ENCODE measurements at places on chromosomes 4 and X.

DNA sequence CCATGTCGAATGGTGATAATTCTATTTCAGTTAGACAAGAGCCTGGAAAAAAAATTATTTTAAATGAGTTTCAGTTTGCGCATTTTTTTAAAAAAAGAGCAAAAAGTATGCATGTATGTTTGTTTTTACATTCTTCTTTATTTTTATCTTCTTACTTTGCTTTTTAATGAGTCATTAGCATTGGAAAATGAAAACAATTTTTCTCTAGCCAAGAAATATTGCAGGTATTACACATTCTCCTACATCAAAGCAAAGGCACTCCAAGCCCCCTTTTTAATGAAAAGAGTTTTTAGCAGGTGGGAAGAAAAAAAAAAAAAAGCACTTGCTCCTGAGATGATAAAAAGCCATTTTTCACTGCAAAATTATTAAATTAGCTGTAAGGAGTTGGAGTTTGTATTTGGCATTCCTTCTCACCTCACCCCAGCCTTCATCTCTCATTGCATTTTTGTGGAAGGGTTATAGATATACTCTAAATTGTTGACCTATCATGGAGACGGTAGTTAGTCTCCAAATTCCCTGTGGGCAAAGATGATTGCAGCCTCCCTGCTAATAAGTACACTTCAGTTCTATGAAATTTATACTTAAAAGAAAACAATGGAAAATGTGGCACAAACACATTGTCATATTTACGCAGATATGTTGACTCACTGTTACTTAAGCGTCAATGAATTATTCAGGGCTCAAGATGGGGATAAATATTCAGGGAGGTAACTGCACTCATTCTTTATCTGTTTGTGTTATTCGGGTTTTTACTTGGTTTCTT is 43.8 kb downstream of the PALLD start:
- H3K36me3 ChIP-seq: no peaks in the 10 kb centered on the region
- H3K27ac ChIP-seq: no peak overlapping the region
- DNase-seq: no peak
- H3K4me1 ChIP-seq: no peaks in the 10 kb centered on the region

DNA sequence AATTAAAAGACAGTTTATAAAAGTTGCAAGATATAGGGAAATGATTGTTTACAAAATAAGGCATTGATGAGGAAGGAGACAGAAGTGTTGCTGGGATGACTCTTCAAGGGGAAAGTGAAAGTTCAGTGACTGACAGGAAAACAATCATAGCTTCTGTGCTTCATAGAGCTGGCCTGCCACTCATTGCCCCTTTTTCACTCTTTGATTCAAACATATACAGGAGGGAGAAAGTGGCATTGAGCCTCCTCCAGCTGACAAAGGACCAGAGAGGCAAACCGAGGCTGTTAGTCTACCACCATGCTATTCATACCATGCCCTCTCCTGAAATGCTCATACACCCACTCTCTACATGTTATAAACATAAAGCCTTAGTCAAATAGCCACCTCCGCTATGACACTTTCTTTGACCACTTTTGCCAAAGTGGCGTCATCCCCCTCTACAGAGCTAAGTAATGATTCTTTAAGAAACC is 79.2 kb upstream of the ATOH1 start:
- no peak overlapping the region for H3K27ac ChIP-seq
- no peaks in the 10 kb centered on the region for H3K36me3 ChIP-seq
- peaks cover 2% of the 10 kb centered on the region for H3K4me1 ChIP-seq
- no peaks in the 10 kb centered on the region for H3K27me3 ChIP-seq
- H3K4me3 ChIP-seq: no peak overlapping the region
- no peak for DNase-seq

- no peak for DNase-seq
- no peaks in the 10 kb centered on the region for H3K36me3 ChIP-seq
- H3K27ac ChIP-seq: no peak overlapping the region
- H3K27me3 ChIP-seq: no peaks in the 10 kb centered on the region
- no peak overlapping the region for H3K4me3 ChIP-seq
These were observed 5.1 kb downstream of the PSAPL1 start for GRCh38 chr4:7429601-7430078.

- no peaks in the 10 kb centered on the region for H3K36me3 ChIP-seq
- peaks cover 9% of the 10 kb centered on the region for H3K4me1 ChIP-seq
- no peaks in the 10 kb centered on the region for H3K27me3 ChIP-seq
- no peak for DNase-seq
- no peak overlapping the region for H3K4me3 ChIP-seq
These were observed 201.0 kb downstream of the DCTD start for GRCh38 chr4:182716192-182716591.

- H3K36me3 ChIP-seq: no peaks in the 10 kb centered on the region
- DNase-seq: no peak
- no peak overlapping the region for H3K4me3 ChIP-seq
- no peaks in the 10 kb centered on the region for H3K4me1 ChIP-seq
- no peak overlapping the region for H3K27ac ChIP-seq
These were observed 136.3 kb downstream of the TMEM164 start for GRCh38 chrX:110139172-110139571.

GRCh38 chrX:34437586-34437985 is 219.5 kb downstream of the TMEM47 start:
- H3K4me3 ChIP-seq: no peak overlapping the region
- DNase-seq: no peak
- H3K27me3 ChIP-seq: no peaks in the 10 kb centered on the region
- no peaks in the 10 kb centered on the region for H3K4me1 ChIP-seq
- H3K36me3 ChIP-seq: no peaks in the 10 kb centered on the region
- H3K27ac ChIP-seq: no peak overlapping the region

GRCh38 chr4:154586296-154587033 is 4.1 kb downstream of the FGA start:
- no peak for DNase-seq
- H3K4me1 ChIP-seq: no peaks in the 10 kb centered on the region
- no peaks in the 10 kb centered on the region for H3K27me3 ChIP-seq
- no peak overlapping the region for H3K27ac ChIP-seq

DNA sequence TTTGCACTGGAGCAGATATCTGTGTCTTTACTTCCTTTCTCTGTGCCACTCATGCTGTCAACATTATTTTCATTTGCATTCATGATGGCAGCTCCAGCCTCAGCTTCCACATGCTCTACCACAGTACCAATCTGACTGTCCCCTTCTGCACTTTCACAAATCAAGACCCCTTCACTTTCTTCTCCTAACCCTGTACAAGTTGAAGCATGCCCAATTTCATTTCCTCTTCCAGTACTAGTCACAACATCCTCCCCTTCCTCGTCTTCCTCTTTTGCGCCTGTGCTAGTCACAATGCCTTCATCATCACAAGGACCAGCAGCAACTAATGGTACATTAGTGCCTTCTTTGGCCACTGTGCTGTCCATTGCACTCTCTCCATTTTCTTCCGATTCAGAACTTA is 26.5 kb downstream of the BOD1L1 start:
- H3K4me3 ChIP-seq: no peak overlapping the region
- no peak overlapping the region for H3K27ac ChIP-seq
- peaks cover 13% of the 10 kb centered on the region for H3K36me3 ChIP-seq

GRCh38 chr4:186622788-186623464 is 67.6 kb upstream of the MTNR1A start:
- H3K27me3 ChIP-seq: no peaks in the 10 kb centered on the region
- H3K4me1 ChIP-seq: no peaks in the 10 kb centered on the region
- H3K36me3 ChIP-seq: peaks cover 9% of the 10 kb centered on the region
- no peak overlapping the region for H3K27ac ChIP-seq
- no peak overlapping the region for H3K4me3 ChIP-seq
